NCI-H526 treated with DMSO at 0.1 percent for 48 hours (cell line): ENCODE measurements at places on chromosomes 2 and 18.

GRCh38 chr18:2325308-2325849 is 245.9 kb downstream of the METTL4 start:
- DNase-seq: no peak

GRCh38 chr18:67131498-67131897 is 385.0 kb downstream of the DSEL start:
- DNase-seq: no peak

DNA sequence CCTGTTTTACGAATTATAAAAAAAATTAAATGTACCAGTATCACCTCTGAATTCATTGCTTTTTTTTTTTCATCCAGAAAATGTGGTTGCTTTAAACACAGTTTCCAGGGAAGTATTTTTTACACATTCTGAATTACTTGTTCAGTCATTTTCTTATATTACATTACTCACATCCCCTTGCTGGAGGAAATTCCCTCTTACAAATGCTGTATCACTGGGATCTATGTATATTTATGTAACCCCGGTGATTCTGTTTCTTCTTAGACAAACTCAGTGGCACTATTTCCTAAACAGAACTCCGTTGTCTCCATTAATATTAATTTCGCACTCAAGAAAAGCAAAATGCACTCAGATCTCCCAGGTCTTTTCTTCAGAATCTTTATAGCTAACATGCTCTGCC is 1078.5 kb upstream of the ZEB2 start:
- DNase-seq: no peak

- no peak for DNase-seq
These were observed 17.1 kb upstream of the OSBPL6 start for GRCh38 chr2:178177066-178177679.

DNA sequence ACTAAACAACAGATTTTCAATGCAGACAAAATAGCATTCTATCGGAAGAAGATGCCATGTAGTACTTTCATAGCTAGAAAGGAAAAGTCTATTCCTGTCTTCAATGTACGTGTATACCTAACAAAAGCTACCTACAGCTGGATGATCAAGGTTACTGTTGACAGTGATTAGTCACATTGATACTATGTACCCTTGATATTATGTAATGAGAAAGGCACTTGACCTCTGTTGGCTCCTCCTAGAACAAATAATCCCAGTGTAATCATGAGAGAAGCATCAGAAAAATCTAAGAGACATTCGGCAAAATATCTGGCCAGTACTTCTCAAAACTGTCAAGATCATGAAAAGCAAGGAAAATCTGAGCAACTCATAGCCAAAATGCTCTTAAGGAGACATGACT is 44.4 kb upstream of the LRRTM4 start:
- no peak for DNase-seq

DNA sequence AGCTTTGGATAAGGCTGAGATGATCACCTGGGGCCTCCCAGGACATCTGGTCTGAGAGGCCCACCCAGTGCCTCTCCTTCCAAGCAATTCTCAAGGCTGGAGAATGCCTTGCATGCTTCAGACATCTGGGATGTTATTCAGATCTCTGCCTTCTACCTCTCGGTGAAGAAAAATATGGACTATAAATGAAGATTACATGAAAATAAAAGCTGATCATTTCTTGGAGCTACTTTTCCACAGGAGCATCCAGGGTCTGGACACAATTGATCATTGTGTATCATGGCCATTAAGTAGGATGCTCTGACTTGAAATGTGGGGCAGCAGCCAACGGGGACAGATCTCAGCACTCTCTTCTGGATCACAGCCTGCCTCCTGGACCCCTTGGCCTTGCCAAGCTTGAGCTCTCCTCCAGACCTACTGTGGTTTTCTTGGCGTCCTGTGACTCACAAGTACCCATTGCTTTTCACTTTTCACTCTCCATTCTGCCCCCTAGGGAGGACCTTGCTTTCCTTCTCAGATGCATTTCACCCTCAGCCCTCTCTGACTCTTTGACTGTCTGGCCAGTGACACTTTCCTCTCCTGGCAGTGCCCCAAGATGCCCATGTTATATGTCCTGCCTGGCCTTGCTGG is 203.1 kb downstream of the INSIG2 start:
- DNase-seq: no peak

DNA sequence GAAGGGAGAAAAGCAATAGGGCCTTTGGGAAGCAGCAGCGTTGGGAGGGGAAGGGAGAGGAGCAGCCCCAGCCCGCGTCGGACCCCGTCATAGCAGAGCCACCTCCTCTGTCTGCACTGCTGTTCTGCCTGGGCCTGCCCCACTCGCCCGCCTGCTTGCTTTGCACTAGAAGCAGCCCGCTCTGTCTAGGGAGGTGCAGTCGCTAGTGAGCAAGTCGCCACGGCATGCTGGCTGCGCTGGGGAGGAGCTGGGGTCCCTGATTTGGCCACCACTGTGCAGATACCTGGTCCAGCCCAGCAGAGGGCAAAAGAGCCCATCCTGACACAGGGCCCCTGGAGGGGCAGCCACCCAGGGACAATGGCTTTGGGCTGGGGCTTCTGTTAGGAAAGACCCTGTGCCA is 8.0 kb upstream of the TMEM214 start:
- DNase-seq: no peak

- DNase-seq: no peak
These were observed 28.6 kb upstream of the SLC35F5 start for GRCh38 chr2:113784823-113785744.

DNA sequence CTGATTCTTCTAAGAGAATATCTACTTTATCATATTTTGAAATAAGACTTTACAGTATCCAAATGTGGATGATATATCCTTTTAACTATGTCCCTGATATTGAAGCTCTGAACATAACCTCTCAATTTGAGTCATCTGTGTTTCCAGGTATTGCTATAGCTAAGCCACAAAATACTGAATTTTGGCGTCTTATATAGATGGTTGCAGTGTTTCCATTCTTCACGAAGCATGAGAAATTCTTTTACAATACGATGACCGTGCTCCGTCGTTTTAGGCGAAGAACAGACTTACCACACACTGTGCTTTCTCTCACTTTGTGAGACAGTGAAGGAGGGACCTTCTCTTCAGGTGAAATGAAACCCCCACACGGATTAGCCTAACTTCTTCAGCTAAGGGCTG is 45.3 kb downstream of the LRRFIP1 start:
- no peak for DNase-seq

DNA sequence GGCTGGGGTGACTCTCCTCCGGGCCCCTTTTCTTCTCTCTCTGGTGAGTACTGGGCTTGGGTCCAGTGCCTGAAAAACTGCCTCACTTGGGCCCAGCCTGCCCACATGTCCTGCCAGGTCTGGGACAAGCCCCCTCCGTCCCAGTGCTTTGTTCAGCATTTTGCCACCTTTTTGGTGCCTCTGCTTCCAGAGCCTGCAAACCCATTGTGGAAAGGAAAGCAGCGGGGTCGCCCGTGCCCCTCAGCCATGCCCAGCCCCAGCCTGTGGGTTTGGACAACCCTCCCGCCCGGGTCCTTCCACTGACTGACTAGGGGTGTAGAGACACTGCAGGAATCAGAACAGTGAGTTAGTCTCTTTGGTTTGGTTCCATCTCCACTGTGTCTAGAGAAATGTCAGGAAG is 140.7 kb upstream of the ALKAL2 start:
- no peak for DNase-seq

DNA sequence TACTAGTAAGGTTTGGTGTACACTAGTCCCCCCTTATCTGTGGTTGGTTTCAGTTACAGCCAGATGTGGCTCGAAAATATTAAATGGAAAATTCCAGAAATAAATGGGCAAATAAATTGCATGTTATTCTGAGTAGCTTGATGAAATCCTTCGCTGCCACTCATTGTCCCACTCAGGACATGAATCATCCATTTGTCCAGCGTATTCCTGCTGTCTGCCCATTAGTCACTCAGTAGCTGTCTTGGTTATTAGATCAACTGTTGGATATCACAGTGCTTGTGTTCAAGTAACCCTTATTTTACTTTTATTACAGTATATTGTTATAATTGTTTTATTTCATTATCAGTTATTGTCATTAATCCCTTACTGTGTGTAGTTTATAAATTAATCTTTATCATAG is 21.7 kb downstream of the ZDBF2 start:
- no peak for DNase-seq

GRCh38 chr2:124975224-124975623 is 950.1 kb downstream of the CNTNAP5 start:
- no peak for DNase-seq

GRCh38 chr2:8403876-8404275 is 278.0 kb upstream of the ID2 start:
- DNase-seq: no peak

DNA sequence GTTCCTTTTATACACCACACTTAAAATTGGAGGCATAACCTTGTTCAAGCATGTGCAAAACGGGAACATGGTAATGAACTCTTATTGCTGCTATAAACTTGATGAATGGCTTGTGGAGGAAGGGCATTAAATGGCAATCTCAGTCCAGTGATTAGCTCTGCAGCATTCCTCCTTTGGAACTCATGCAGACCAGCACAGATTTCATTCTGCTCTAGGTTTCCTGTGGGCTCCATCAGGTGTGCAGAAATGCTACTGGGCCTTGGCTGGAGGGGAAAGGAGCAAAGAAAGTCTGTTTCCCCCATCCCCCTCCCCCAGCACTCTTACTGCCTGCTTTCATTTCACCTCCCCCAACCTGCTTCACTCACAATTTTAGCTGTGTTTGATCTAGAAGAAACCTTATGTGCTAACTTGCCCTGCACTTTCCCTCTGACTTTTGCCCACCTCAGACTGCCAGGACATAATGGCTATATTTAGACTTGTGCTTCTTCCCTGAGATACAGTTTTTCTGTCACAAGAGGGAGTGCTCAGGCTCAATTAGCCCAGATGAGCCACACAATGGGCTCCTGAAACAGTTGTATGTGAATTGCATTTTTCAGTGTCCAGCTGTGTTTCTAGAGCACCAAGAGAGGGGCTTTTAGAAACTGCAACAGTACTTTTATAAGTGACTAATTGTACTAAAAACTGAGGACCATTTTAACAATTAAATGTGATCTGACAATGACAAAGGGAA is 109.8 kb downstream of the FSHR start:
- peak; percentile 8 for DNase-seq

GRCh38 chr2:240960971-240961876 is 37.2 kb upstream of the SNED1 start:
- no peak for DNase-seq

DNA sequence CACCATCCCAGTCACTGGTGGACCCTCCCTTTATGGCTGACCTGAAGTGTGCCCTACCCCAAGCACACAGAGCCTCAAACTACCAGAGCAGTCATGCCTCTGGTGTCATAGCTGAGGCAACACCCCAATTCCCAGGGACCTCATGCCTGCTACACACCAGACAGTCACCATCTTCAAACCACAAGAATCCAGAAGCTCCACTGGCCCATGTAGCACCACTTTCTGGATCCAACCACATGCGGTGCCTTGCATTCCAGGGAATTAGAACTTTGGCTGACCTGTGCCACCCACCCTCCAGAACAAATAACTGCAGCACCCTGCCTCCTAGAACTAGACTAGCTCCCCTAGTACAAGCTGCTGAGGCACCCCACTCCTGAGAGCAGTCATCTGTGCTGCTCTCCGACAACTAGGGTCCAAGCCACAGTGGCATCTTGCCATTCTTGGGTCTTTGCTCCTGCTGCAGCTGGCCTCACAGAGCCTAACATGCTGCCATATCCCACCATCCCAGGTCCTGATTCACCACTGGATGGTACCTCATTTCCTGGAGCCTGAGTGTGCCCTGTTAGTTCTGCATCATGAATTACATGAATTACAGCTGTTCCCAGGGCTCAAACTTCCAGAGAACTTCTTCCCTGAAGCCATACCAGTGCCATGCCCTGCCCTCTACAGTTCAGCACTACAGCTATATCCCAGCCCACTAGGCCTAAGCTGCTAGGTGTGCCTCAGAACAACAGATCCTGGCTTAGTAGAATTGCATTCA is 243.8 kb upstream of the CHST9 start:
- DNase-seq: no peak

DNA sequence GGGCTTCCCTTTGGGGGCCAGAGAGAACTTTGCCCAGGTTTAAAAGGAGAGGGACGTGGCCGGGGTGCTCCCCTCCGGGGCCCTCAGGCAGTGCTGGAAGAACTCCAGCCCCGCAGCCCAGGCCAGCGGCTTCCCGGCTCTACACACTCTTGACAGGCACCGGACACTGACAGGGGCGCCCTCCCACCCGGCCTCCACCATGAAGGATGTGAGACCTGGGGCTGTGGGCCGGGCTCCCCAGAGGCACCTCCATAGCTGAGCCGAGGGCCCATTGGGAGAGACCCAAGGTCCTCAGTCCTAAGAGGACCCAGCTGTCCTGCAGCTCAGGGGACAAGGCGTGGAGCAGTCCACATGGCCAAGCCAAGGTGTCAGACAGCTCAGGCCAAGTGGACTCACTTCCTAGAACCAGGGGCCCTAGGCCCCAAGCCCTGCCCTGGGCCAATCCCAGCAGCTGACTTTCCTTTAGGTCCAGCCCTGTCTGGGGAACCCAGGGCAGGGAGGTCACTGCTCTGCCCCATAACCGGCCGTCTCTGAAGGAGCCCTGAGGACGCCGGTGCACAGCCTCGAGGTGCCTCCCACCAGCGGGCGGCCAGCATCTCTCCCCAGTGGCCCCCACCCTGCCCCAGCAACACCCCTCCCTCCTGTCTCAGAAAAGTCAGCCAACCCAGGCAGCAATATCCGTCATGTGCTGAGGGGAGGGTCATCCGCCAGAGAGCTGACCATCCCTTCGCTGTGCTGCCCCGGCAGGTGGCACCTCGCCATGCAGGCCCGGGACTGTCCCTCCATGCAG is 51.8 kb downstream of the BIN1 start:
- no peak for DNase-seq

DNA sequence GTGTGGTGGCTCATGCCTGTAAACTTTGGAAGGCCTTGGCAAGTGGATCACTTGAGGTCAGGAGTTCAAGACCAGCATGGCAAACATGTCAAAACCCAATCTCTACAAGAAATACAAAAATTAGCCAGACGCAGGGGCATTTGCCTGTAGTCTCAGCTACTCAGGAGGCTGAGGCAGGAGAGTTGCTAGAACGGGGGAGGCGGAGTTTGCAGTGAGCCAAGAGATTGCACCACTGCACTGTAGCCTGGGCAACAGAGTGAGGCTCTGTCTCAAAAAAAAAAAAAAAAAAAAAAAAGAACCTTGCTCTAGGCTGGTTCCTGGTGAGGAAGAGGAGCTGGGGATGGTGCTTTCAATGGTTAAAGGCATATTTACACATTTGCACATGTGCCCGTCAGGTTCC is 129.4 kb downstream of the LYPD6B start:
- no peak for DNase-seq

DNA sequence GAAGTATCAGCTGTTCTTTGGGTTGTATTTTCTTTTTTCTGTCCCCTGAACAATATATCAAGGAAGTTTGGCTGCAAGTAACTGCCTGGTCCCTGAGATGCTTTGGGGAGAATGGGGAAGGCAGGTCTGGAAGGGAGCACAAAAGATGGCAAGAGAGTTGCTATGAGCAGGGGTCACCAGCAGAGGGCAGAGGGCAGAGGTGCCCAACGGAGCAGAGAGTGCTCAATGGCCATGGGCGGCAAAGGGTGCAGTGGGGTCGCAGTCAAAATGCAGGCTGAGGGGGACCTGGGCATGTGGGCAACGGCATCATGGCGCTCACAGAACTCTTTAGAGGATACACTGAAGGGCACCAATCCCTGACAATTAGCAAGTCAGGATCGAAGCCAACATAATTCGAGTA is 107.7 kb upstream of the ATP8B1 start:
- no peak for DNase-seq
